ENCODE measurements at places on chromosomes 16 and 17.

DNA sequence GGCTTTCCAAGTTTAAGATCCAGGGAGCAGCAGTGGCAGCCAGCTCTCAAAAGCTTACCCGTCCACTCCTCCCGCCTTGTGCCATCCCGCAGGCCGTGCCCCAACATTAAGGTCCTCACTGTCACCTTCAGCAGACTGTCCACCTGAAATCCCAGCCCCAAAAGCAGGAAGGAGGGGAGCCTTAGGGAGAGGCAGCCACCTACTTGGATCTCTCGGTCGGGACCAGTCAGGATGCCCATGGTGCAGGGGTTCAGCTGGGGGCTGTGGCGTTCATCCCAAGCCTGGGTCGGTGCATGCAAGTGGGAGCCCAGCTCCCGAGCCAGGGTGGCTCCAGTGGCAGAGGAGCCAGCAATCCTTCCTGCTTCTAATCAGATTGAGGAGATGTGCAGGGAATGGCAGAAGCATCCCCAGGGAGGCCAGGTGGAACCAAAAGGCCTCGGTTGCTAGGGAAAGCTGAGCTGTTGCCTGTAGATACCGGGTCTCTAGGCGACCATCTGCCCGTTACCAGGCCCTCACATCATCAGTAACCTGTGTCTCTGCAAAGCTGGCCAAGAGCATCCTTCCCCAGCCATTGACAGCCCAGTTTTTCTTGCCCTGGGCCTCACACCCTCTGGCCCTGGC lies 24.6 kb downstream of the CNGB1 start:
- no peak for DNase-seq

GRCh38 chr16:1154291-1154886 lies 1.5 kb downstream of the CACNA1H start:
- DNase-seq = no peak

GRCh38 chr17:74157366-74157765 lies 46.1 kb upstream of the RPL38 start:
- no peak for DNase-seq

- DNase-seq = no peak
These were observed 20.3 kb downstream of the TRIM25 start for GRCh38 chr17:56893503-56893902.

DNA sequence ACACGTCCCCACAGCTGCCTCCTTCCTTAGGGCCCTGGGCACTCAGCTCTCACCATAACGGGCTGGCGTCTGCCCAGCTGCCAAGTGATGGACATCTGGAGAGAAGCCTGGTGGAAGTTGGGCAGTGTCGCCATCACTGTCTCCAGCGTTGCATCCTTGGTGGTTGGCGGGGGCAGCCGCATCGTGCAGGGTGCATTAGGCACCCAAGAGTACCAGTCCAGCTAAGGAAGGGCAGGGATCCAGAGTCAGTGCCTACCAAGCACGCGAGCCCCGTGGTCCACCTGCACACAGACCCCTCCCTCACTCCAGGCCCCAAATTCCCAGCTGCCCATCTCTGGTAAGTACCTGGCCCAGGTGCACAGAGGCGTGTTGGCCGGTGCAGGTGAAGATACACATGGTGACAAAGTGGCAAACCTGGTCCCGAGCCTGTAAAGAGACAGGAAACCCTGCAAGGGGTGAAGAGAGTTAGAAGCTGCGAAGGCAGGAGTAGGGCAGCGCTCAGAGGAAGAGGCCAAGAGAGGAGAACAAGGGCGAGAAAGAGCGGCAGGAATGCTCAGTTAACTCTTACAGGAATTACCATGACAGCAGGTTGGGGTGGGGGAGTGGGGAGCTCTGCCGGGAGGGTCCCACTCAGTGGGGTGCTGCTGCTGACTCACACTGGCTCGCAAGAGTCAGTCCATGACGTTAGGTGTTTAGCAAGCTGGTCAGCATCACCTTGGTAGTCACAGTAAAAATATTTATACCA lies 9.5 kb downstream of the ALOX15 start:
- DNase-seq = no peak

- no peak for DNase-seq
These were observed 85.9 kb downstream of the TBC1D16 start for GRCh38 chr17:79949656-79950209.

DNA sequence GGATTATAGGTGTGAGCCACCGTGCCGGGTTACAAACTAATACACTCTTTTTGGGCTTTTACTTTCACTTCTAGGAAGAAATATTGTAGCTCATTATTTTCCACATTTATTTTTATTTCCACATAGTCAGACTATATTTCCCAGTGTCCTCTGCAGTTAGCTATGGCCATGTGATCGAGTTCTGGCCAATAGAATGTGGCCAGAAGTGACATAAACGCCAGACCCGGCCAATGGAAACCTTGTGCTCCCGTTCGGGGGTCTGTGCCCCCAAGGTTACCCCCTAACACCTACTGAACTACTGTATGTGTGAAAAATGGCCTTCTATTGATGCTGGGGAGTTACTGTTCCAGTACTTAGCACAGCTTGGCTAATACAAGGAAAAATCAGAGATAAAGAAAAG lies 13.2 kb upstream of the RPTOR start:
- DNase-seq = no peak

DNA sequence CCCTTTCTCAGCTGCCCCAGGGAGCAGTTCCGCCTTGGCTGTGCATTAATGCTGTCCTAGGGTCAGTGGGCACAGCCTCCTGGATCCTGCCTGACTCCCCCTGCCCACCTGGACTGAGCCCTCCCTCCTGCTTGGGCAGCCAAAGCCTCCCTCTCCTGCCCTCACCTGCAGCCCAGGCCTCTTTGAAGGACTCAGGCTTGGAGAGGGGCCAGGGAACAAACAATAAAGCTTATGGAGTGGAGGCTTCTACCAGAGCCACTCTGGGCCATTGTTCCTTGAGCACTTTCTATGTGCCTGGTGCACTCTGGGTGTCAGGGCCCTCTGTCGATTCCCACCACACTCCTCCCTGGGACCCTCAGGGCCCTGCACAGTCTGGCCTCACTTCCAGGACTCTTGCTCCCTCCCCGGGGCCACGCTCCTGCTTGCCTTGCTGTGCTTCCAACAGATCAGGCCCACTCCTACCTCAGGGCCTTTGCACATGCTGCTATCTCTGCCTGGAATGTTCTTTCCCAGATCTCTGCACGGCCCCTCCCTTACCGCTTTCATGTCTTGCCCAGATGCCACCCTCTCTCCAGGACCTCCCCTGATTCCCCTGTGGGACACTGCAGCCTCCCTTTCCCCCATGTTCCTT lies 5.0 kb downstream of the KCNJ12 start:
- no peak for DNase-seq

DNA sequence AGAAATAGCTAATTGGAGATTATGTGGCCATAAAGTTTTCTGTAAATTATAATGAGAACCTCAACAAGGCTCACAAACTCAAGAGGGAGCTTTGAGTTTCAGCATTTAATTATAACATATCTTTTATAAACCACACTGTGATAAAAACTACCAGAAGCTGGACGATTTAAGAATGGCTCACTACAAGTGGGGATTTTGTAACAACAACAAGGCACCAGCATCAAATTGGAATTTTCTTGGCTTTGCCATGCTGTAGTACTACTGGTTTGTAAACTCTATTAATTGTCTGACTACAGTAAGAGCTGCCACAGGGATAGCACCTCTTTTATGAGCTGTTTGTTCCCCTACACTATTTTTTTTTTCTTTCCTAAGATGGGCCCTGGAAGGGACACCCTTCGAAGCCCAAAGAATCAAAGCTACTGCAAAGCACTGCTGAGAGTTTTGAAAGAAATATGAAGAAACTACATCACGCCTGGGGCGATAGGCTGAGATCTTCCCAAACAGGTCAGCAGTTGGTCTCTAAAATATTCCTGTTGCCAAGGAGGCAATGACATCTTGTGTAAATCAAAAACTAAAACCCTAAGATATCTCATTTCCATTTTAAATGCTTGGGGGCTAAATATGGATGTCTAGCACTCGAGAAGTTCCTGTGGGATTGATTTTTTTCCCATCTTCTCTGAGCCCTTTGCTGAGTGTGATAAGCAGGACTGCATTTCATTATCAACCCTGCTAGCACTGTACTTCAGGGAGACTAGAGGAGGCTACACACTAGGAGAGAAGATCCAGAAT lies 40.9 kb downstream of the SKAP1 start:
- DNase-seq = no peak

GRCh38 chr16:31063843-31064611 lies 10.0 kb downstream of the ZNF668 start:
- no peak for DNase-seq

GRCh38 chr16:83804366-83804765 lies 3.4 kb upstream of the HSBP1 start:
- no peak for DNase-seq

DNA sequence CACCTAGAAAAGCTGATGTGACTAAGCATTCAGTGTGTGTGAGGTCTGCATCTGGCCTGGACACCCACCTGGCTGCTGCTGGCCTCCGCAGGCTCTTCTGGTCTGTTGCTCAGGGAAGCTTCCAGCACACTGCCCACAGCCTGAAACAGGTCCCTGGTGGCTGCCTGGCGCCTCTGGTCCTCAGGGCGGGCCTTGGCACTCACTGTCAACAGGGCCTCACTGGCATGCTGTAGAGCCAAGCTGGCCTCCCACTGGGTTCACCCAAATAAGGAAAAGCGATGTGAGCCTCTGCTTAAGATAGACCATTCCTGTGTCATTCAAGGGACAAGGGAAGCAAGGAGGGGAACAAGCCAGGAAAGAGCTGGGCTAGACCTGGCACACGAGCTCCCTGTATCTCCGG lies 70.6 kb upstream of the BCO1 start:
- DNase-seq = no peak

- DNase-seq = no peak
These were observed 92.8 kb upstream of the TNRC6C start for GRCh38 chr17:77865716-77866115.

DNA sequence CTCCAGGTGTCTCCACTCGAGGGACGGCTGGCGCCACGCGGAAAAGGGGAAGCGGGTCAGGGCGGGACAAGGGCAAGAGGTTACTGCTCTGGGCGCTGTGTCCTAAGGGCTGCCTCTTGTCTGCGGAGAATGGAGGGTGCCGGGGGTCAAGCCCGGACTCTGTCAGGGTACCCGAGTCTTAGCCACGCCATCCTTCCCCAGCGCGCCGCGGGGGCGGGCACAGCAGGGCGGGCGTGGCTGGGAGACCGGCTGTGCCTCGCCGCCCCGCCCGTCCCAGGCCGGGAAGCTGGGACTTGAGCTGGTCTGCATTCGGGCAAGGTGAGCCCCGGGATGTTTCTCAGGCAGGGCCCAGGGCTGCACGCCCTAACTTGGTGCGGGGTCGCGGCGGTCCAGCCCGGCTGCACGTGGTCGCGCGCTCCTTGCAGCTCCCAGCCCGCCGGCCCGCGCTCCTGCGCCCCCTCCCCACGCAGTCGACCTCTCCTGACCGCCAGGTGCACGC lies 6.2 kb upstream of the ACTG1 start:
- no peak for DNase-seq

GRCh38 chr16:20253825-20254224 lies 73.5 kb downstream of the GP2 start:
- DNase-seq = no peak

DNA sequence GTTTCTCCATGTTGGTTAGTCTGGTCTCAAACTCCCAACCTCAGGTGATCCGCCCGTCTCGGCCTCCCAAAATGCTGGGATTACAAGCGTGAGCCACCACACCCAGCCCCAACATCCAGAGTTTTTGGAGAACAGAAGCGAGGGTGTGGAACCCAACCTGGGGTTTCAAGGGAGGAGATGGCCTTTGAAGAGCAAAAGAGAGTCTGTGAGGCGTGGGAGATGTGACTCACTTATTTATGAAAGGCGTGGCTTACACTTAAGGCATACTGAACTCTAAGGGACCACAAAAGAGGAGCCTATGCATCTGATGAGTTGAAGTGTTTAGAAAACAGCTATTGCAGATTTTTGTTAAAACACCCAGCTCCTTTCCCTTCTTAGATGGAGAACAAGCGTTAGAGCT lies 18.9 kb downstream of the ARSG start:
- DNase-seq = no peak

GRCh38 chr16:83994703-83995102 lies 26.7 kb downstream of the NECAB2 start:
- DNase-seq = no peak

GRCh38 chr16:81796583-81797346 lies 17.7 kb downstream of the PLCG2 start:
- no peak for DNase-seq

DNA sequence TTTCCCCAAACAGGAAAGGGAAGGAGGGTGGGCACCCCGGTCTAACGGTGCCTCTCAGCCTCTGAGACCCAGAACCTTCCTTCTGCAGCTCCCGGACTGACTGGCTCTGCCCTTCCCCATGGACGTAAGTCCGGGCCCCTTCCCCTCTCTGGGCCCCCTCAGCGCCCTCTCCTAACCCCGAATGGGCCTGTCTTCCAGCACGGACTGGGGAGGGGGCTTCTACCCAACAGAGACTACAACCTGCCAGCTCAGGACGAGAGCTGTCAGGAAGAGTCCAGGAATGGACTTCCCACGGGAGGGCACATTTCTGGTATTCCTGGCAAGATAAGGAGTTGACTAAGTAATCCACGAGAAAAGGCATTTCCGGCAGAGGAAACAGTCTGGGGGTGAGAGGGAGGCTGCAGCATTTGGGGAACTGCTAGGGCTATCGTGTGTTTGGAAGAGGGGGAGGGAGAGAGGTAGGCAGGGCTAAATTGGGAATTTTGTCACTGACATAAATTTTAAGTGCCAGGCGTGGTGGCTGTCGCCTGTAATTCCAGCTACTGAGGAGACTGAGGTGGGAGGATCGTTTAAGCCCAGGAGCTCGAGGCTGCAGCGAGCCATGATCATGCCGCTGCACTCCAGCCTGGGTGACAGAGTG lies 12.1 kb upstream of the ALDOA start:
- no peak for DNase-seq

- DNase-seq = no peak
These were observed 90.5 kb downstream of the AATF start for GRCh38 chr17:37039269-37039668.

DNA sequence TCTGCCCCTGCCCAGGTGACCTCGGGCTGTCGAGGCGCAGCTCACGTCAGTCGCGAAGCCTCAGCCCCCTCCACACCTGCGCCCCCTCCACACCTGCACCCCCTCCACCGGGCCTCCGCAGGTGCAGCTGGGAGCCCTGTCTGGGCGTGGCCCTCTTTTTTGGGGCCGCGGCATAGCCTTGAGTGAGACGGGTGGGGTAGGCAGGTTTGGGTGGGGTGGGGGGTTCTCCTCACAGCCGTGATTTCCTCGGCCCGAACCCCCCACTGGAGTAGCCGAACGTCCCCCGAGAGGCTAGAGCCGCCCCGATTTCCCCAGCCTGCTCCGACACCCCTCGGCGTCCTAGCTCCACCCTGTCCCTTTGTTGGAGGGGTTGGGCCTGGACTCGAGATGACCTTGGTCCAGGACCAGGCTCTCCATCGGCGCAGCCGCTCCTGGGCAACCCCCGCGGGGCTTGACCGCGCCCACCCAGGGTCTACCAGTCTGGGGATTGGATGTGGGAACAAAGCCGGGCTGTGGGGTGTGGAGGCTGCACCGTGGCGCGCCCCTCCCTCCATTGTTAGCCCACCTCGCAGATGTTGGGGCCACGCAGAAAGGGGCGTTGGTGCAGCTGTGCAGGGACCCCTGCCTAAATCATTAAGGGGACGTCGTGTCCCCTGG lies 626 bp downstream of the TUBB3 start:
- no peak for DNase-seq

DNA sequence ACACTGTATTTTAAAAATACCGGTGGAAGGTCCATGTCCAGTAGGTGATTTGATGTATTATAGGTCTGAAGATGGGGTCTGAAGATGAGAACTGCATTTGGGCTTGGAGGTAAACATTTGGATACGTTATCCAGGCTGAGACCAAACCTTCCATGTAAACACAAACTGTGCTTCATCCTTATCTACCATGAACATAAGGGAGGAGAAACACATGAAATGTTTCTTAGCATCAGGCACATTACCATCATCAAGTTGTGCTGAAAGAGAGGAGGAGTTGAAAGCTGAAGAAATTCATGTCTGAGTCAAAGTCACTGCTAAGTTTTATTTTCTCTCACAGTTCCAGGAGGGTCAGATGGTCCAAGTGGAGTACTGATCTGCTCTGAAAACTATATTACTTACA lies 11.4 kb downstream of the SF3B3 start:
- DNase-seq = no peak
